ENCODE measurements at places on chromosomes 5 and 9.
A peak's percentile ranks its signal among the peaks of the same experiment; 100 is the strongest.

DNA sequence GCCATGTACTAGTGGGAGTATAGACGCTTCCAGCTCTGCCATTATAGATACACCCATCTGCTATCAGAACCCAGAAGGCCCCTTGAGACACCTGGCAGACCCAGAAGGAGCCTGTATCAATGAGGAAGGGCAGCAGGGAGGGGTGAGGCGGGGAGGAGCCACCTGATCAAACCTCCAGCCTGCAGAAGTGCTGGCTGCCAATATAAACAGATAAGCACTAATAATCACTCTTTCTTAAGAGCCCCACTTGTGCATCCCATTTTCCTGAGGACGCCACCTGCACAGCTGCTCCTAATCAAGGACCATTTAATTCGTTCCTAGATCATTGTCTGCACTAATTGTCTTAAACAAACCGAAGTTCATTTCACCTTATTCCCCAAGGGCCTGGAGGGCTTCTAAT lies 75.0 kb upstream of the NEK6 start:
- DNase-seq = no peak

DNA sequence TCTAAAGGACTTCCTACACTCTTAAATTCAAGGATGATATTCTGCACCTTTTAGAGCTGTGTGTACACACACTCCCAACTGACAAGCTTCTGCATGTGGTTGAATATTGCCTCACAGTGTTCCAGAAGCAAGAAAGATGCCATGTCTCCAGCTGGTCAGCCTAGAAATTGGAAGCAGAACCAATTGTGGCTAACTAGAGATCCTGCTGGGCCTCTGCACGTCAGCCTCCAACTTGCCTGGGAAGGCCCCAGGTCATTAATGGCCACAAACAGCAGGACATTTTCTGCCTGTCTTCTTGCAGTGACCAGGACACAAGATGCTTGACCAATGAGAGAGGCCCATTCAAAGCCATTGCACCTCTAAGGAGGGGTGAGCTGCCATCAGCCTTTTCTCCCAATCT lies 571.9 kb upstream of the BRINP1 start:
- DNase-seq = no peak

- DNase-seq = no peak
Measured at GRCh38 chr9:75149841-75150241, 61.5 kb downstream of the OSTF1 start.

- DNase-seq = no peak
Measured at GRCh38 chr9:4506490-4506889, 16.2 kb downstream of the SLC1A1 start.

GRCh38 chr5:35185518-35185917 lies 44.8 kb downstream of the PRLR start:
- DNase-seq = no peak

- DNase-seq = no peak
Measured at GRCh38 chr9:75907329-75907728, 16.9 kb downstream of the PCSK5 start.

DNA sequence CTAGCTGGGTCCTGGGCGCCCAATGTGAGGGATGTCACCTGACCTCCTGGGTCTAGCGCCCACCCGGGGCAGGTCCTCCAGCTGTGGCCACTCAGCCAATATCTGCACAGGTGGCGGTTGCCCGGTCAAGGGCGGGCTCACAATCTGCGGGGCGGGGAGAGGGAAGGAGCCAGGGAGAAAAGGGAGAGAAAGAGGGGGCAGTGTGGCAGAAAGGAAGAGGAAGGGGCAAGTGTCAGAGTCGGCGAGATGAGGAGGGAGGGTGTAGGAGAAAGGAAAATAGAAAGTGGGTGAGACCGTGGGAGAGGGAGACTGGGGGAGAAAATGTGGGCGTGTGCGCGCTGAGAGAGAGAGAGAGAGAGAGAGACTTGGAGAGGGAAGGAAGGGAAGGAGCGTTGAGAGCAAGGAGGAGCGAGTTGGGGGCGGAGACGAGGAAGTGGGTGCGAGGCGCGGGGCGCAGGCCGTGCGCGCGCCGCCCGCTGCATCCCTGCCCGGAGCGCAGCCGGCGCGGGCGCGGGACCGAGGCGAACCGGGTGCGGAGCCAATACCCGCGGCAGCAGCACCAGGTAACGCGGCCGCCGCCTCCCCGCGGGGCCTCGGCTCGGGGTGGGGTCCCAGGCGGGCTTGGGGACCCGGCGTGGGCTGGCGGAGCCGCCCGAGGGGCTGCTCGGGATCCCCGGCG lies at the start of gene HRH2:
TSS of gene HRH2 (plus strand) at position 479 of the 679 bp plus-strand sequence. CDS start 25,163 bp downstream, outside the sequence.
- DNase-seq = peak; percentile 19

- DNase-seq = no peak
Measured at GRCh38 chr5:141866096-141866495, 12.1 kb downstream of the PCDH1 start.

DNA sequence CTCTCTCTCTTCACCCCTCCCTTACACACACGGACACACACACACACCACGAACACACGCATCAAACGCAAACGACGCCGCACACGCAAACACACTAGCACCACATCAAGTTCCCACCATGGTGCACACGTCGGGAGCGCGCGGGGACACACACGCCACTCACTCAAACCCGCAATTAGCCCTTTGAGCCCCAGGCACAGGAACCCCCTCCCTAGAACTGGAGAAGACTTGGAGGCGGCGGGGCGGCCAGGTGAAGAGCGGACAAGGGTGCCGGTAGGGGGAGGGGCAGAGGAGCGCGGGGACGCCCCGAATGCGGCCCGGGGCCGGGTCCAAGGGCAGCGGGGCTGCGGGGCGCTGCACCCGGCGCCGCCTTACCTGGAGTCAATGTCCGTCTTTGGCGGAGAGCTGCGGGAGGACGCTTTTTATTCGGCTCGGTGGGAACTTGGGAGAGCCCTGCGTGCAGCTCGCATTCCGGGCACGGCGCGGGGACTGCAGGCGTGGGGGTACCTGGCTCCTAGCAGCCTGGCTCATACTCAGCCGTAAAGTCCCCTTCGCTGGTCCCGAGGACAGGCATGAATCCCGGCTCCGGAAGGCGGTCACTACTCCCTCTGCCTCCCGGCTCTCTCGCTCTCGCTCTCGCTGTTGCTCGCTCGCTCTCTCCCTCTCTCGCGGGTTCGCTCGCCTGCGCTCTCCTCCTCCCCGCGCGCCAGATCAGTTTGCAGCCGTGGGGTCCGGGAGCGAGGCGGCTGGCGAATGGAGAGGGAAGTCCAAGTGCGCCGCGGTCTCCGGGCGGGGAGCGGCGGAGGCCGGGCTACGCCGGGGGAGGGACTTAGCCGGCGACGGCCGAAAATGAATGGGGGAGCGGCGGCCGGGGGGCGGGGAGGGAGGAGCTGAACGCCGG lies at the start of gene BRINP1:
TSS of gene BRINP1 (minus strand) at position 755 of the 901 bp plus-strand sequence. CDS start 56,080 bp downstream, outside the sequence.
- no peak for DNase-seq

DNA sequence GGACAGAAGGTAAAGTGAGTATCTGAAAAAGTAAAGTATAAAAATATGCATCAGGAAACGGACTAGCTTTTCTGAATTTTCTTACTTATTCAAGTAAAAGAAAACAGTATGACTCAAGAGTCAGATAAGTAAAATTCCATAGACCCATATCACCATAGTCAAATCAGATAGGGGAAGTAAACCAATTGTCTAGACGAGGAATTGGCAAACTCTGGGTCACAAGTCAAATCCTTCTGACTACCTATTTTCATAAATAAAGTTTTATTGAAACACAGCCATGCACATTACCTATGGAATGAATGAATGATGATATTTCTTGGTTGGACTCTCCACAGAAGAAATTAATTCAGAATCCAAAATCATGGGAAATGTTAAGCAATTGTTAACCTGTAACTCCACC lies 59.1 kb upstream of the TMC1 start:
- DNase-seq = no peak

GRCh38 chr9:118003240-118003639 lies 299.0 kb downstream of the TLR4 start:
- no peak for DNase-seq

DNA sequence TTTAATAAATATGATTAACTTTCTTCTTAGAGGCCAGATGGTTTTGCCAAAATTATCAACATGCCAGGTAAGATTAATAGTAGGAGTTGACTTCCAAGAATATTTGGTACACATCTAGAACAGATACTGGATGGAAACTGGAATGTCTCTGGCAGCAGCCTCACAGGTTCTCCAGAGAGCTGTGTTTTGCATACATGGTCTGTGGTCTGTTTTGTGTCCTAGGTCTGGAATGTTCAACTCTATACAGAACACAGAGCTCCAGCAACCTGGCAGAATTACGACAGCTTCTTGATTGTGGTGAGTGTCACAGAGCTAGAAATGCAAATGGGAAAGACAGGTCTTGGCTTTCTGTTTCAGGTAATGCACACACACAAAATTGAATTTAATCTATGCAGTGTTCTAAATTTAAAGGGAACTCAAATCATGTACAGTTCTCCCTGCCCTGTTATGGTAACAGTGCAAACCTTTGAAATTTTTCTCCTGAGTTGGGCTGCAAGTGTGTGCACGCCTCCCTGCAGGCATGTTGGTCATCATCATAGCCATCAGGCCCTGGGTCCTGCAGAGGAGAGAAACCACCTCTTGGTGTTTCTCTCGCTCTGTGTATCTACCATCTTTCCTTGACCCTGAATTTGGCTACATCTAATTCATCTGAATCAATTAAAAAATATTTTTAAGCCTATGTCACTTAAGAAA lies 58.3 kb downstream of the PIK3R1 start:
- no peak for DNase-seq

DNA sequence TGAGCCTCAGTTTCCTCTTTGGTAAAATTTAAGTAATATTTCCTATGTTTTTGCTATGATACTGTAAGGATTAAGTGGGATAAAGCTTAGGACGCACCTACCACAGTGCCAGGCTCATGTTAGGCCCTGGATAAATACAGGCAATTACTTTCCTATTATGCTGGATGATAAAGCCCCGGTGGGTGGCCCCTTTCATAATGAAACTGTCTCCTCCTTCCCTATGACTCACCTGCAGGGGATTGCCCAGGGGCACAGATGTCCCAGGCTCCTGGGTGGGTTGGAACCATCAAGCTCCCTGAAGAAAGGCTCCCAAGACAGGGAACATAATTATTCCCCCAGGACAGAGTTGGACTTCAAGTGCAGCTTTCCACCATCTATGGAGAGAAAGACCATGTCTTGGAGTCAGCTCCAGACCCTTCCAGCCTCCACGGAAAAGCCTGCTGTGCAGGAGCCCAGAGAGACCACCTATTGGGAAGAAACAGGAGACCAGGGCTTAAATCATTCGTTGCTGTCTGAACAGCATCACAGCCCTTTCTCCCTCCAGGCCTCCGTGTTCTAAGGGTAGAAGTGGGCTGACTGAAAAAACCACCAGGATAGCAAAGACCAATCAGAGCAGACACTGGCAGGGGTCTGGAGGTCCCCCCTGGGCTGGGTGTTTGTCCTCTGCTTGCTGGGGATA lies 43.2 kb upstream of the FOXE1 start:
- DNase-seq = no peak

DNA sequence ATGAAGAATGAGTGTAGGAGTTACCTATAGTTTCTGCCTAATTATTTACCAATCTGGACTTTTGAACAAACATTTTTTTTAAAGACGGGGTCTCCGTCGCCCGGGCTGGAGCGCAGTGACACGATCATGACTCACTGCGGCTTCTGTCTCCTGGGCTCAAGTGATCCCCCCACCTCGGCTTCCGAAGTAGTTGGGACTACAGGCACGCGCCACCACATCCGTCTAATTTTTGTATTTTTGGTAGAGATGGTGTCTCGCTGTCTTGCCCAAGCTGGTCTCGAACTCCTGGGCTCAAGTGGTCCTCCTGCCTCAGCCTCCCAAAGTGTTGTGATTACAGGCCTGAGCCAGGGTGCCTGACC lies 1.5 kb downstream of the CTNNA1 start:
- DNase-seq = no peak

DNA sequence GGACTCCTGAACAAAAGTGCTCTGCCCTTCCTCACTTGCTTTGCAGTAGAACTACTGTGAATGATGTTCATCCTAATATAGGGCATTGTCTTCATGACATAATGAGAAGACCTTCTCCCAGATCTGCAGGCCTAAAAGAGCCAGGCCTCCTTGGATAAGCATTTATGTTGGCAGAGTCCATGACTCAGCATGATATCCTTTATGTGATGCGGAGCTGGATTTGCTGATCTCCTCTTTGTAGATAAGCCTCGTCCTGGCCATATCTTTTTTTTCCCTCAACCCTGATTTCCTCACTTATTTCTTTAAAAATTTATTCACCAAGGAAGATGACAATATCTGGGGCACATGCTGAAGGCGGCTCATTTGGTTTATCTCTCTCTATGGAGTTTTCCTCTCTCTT lies 62.4 kb upstream of the TAS2R1 start:
- DNase-seq = no peak

DNA sequence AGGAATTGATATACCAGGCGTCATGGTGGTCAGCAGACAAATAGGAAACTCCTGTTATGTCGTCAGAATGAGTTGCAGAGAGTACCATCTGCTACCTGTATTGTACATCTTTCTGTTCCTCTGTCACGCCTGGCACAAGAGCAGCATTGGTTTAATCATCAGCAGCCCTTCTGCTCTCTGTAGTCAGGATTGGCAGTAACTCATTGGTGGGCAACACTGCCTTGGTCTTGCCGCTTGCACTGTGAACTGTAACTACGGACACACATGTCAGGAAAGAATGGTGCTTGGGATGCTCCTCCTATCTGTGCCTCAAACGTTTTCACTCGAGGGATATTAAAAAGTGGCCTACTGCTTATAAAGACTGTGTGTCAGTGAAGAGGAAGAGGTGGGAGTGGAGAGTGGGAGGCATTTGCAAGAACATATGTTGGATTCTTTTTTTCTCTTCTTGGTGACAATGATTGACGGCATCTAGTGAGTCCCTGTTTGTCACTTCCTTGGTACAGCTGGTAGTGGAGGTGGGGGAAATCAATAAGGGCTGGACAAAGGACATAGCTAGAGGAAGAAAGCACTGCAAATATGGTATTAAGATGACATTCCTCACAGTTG lies 76.6 kb downstream of the F2RL2 start:
- DNase-seq = no peak

DNA sequence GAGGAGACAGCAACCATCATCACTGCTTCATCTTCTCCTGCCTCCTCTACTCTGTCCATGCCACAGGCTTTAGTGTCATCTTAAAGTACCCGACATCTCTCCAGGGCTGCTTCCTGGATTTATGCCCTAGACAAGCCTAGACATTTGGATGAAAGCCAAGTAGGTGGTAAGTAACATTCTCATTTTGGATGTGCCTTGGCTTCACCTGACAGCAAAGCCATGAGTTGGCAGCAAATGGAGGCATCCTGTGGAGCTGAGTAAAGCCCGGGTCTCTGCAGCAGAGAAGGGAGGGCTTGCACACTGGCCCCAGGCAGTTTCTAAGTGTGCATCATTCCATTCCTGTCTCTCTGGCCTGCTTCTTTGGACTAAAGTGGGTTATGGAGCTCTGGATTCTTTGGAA lies 299.1 kb downstream of the DMAC1 start:
- no peak for DNase-seq

GRCh38 chr9:74958587-74958986 lies 5.9 kb upstream of the C9orf40 start:
- no peak for DNase-seq

DNA sequence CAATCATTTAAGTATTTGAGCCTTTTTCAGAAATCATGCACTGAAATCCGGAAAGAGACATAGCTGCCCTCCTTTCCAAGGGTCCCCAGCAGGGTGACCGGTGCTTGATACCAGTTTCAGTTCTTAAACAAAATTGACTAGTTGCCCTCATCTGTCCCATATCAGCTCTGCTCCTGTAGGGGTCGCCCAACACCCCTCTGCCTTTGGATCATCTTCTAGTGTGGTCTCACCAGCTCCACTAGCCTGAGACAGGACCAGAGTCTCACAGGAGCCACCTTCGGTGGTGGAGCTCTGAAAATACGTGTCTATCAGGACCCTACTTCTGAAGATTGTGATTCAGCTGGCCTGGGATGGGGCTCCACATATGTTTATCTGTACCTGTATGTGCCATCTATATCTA lies 428.2 kb downstream of the ENC1 start:
- no peak for DNase-seq

- DNase-seq = no peak
Measured at GRCh38 chr9:128416432-128417019, 4.1 kb upstream of the CERCAM start.
